Frontal cortex (tissue), 4 donors: ENCODE measurements at places on chromosomes 2 and 18.

DNA sequence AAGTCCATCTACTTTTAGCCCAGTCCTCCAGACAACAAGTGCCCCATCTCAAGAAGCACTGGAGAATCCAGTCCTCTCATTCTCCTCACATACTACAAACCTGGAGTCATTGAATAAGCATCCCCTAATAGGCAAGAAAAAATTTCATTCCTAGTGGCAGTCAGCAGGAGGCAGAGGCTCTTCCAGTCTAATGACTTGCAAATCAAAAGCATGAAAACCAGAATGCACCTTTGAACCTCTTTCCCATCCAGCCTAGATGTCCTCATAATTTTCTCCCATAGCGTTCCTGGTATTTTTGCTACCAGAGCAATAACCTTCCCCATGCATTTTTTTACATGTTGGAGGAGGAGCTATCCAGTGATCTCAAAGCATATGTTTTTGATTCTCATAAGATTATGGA is 252.6 kb downstream of the TTC32 start:
- DNase-seq, result no peak

GRCh38 chr2:150517951-150518680 is 30.6 kb upstream of the RND3 start:
- DNase-seq, result no peak

DNA sequence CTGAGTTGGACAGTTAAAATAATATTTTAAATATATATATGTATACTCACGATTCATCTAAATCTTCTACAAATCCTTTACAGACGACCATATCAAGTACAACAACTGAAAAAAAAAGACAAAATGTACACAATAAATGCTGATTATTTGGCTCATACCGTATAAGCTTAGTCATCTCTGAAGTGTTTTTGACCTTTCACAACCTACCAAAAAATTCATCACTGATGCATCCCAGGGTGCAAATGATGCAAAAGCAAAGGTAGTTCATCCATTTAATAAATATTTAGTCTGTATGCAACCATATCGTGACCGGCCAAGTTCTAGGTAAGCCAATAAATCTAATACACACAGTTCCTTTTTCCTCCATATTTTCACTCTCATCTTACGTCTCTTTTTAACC is 1.1 kb downstream of the TMX3 start:
- no peak for DNase-seq

DNA sequence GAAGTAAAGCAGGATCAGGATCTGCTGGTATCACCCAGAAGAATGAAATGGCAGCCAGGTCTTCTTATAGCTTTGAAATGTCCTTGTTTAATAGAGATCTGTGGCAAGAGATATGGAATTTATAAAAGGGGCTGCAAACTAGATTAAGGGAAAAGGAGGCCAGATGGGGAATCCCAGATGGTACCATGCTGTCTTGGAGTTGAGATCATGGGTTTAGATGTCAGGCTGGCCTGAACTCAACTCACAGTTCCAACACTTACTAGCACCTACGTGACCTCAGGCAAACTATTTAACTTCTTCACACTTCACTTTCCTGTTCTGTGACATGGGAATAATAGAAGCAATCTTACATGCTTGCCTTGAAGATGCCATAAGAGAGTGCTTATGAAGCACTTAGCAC is 188.2 kb downstream of the ALK start:
- no peak for DNase-seq

- no peak for DNase-seq
Measured at GRCh38 chr2:102726128-102727087, 35.4 kb upstream of the TMEM182 start.

DNA sequence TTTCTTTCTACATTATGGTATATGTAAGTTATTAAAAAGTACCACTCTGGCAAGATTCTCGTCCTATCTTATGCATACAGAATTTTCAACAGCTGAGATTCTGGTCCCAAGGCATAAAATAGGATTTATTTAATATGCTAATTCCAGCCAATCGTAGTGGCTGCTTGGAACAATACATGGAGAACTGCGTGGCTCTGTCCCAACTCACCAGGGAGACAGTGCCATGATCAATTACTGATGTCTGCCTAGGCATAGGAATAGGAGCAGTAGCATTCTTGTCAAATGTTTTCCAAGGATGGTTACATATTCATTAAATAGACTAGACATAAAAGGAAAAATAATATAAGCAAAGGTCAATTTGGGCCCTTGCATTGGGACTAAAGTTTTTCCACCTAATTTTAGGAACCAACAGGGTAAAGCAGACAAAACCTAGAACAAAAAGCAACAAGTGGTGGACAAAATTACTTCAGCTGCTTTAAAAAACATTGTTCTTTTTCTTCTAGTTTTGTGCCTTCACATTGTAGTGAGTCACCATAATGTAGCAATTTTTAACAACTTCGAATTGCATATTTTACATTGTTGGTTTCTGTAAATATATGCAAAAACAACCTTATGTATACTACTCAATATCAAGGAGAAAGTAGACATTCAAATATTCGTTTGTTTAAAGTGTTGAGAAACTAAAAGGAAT is 232.8 kb upstream of the ATP5MC3 start:
- no peak for DNase-seq

GRCh38 chr18:36537289-36537688 is 239.8 kb downstream of the FHOD3 start:
- DNase-seq, result no peak

DNA sequence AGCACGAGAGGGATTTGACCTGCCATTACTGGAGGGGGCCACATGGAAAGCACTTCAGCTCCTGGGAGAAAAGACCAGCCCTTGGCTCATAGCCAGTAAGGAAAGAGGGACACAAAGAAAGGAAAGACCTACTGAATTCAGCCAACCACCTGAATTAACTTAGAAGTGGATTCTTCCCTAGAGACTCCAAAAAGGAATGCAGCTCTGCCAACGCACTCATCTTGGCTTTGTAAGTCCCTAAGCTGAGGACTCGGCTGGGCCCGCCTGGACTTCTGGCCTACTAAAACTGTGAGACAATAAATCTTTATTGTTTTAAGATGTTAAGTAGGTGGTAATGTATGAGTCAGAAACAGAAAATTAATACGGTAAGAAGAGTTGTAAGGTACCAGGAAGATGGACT is 11.5 kb downstream of the ATF2 start:
- no peak for DNase-seq

GRCh38 chr2:223896833-223897311 is 48.3 kb downstream of the WDFY1 start:
- no peak for DNase-seq

GRCh38 chr2:239253701-239254436 is 147.0 kb downstream of the HDAC4 start:
- no peak for DNase-seq

- no peak for DNase-seq
Measured at GRCh38 chr2:55452879-55453278, 33.2 kb upstream of the CCDC88A start.

GRCh38 chr2:55103046-55103445 is 52.8 kb upstream of the RTN4 start:
- no peak for DNase-seq

DNA sequence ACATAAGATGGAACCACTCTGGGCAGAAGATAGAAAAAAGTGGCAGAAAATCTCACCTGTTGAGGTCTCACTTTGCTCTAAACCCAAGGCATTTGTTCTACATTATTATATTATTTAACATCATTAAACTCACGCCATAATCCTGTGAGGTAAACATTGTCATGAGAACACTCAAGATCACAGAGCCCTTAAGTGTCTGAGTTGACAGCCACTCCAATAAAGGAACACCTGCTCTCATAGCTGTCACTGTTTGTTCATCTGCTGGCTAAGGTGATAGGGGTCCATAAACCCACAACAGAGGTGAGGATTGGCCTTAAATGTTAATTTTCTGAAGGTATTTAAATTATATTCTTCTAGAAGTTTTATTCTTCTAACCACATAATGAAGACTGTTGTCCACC is 439.7 kb downstream of the RIT2 start:
- no peak for DNase-seq

GRCh38 chr2:70991142-70991541 is 3.5 kb downstream of the TEX261 start:
- no peak for DNase-seq

DNA sequence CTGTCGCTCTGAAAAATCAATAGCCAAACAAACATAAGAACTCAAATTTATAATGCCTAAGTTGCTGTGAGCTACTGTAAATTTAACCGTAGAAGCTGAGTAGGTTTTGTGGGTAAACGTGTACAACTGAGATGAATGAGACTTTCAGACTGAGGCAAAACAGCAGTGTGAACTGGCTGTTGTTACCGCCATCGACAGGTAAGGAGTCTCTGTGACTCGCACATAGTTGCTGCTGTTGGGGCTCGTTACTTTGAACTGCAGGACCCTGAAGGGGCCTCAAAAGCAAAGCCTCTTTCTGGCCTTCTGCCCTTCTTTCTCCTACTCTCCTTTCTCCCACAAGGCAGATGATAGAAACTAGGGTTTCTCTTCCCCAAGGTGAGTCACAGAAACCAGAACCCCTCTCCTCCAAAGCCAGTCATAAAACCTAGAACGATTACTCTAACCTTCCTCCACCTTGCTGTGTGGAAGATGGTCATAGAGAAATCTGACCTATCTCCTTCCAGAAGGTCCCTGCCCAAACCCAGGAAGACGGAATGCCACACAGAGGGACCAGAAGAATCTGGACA is 101.2 kb downstream of the DLGAP1 start:
- no peak for DNase-seq
